Left ventricle myocardium inferior (tissue), 1 donor: ENCODE measurements at places on chromosomes 1 and 21. TPM values are rescaled to one million over a fixed set of nuclear protein-coding genes. Genes with fewer than 3 reads are reported as not detected.

DNA sequence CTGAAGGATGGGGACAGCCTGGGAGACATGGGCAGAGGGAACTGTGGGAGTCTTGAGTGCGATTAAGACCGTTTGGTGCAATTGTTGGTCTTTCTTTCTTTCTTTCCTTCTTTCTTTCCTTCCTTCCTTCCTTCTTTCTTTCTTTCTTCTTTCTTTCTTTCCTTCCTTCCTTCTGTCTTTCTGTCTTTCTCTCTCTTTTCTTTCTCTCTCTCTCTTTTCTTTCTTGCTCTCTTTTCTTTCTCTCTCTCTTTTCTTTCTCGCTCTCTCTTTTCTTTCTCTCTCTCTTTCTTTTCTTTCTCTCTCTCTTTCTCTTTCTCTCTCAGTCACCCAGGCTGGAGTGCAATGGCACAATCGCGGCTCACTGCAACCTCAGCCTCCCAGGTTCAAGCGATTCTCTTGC lies 2.9 kb upstream of the KLHDC9 start:
- H3K27me3 ChIP-seq = no peaks in the 10 kb centered on the region
- H3K27ac ChIP-seq = no peak overlapping the region
- H3K4me3 ChIP-seq = no peak overlapping the region
- peaks cover 36% of the 10 kb centered on the region for H3K4me1 ChIP-seq
- no peaks in the 10 kb centered on the region for H3K36me3 ChIP-seq
- DNase-seq = no peak

GRCh38 chr1:34681480-34682451 lies 73.1 kb upstream of the GJB5 start:
- H3K4me1 ChIP-seq = no peaks in the 10 kb centered on the region
- H3K27ac ChIP-seq = no peak overlapping the region
- H3K27me3 ChIP-seq = peaks cover 42% of the 10 kb centered on the region
- no peak overlapping the region for H3K4me3 ChIP-seq

GRCh38 chr1:11062965-11063401 lies 3.2 kb upstream of the SRM start:
- H3K27me3 ChIP-seq = no peaks in the 10 kb centered on the region
- peaks cover 34% of the 10 kb centered on the region for H3K36me3 ChIP-seq
- no peak overlapping the region for H3K27ac ChIP-seq
- no peak overlapping the region for H3K4me3 ChIP-seq
- peaks cover 30% of the 10 kb centered on the region for H3K4me1 ChIP-seq
- DNase-seq = no peak

GRCh38 chr1:62439652-62440371 lies 3.0 kb downstream of the USP1 start:
- H3K27me3 ChIP-seq = no peaks in the 10 kb centered on the region
- H3K36me3 ChIP-seq = peaks cover 38% of the 10 kb centered on the region
- H3K4me3 ChIP-seq = no peak overlapping the region
- DNase-seq = no peak
- H3K27ac ChIP-seq = no peak overlapping the region
- peaks cover 57% of the 10 kb centered on the region for H3K4me1 ChIP-seq

- H3K27me3 ChIP-seq = no peaks in the 10 kb centered on the region
- peaks cover 24% of the 10 kb centered on the region for H3K36me3 ChIP-seq
- H3K4me3 ChIP-seq = peak overlapping the region; percentile 87
- peaks cover 75% of the 10 kb centered on the region for H3K4me1 ChIP-seq
These were observed 1.2 kb upstream of the MKNK1 start for GRCh38 chr1:46605232-46605631.

DNA sequence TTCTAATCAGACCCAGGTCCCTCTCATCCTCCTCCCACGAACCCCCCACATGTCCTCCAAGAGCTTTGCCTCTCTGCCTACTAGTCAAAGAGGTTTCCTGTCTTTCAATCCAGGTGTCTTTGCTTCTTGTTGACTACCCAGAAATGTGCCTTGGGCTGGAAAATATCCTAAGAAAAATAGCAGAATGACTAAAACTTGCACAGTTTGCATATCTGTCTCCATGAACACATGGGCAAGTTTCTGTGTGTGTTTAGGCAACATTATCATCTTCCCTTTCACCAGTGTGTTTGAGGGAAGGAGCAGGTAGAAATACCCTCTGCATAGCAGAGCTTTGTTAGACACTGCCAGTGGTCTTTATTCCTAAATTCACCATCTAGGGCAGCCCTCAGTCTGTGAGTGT lies 1.5 kb downstream of the C1orf116 start:
- H3K27me3 ChIP-seq = peaks cover 5% of the 10 kb centered on the region
- no peaks in the 10 kb centered on the region for H3K36me3 ChIP-seq
- H3K4me3 ChIP-seq = no peak overlapping the region
- no peak for DNase-seq
- H3K4me1 ChIP-seq = peaks cover 37% of the 10 kb centered on the region

GRCh38 chr1:196403803-196404690 lies 204.2 kb downstream of the KCNT2 start:
- H3K36me3 ChIP-seq = no peaks in the 10 kb centered on the region
- no peaks in the 10 kb centered on the region for H3K27me3 ChIP-seq
- no peak overlapping the region for H3K4me3 ChIP-seq
- no peak for DNase-seq
- no peak overlapping the region for H3K27ac ChIP-seq

DNA sequence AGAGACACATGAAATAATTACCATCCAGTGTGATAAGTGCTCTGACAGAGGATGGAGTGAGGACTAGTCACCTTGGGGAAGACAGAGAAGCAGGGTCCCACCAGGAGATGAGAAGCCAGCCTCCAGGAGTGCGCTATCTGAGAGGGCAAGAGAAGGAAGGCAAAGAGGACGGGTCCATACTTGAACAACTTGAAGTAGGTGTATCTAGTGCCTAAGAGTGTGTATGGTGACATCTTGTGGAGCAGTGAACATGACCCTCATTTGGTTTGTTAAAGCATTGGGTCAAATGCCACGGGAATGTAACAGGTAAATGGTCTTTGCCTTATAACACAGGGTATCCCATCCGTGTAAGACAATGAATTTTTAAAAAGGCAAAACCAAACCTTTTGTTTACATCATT lies 39.8 kb downstream of the MRPL39 start:
- no peak for DNase-seq
- peaks cover under 1% of the 10 kb centered on the region for H3K4me1 ChIP-seq
- no peak overlapping the region for H3K4me3 ChIP-seq
- H3K36me3 ChIP-seq = peaks cover 28% of the 10 kb centered on the region
- no peak overlapping the region for H3K27ac ChIP-seq

DNA sequence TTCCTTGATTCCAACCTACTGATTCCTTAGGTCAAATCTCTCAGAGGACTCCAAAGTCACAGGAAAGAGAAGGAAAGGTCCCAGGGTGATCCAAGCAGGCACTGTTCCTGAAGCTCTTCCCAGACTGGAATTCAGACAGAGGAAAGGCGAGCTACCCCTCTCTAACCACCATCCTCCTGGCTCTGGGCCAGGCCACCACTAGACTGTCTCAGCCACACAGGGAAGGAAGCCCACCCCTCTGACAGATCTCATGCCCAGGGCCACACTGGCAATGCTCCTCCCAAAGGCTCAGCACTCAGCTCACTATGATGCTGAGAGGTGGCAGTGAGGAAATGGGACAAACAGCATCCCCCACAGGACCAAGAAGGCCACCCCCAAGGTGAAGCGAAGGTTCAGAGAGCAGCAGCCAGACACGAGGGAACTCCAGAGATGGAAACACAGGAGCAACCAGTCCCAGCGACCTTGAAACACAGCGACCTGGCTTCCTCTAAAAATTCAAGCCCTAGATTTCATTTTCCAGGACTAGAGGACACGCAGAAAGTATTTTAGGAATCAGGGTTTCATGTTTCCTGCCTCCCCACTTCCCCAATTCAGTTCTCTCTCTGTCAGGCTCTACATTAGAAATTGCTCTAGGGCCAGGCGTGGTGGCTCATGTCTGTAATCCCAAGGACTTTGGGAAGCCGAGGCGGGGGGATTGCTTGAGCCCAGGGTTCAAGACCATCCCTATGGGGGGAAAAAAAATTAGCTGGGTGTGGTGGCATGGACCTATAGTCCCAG lies 18.8 kb downstream of the PIK3C2B start:
- H3K27ac ChIP-seq = peak overlapping the region; percentile 71
- H3K4me3 ChIP-seq = no peak overlapping the region
- H3K36me3 ChIP-seq = no peaks in the 10 kb centered on the region
- DNase-seq = no peak

DNA sequence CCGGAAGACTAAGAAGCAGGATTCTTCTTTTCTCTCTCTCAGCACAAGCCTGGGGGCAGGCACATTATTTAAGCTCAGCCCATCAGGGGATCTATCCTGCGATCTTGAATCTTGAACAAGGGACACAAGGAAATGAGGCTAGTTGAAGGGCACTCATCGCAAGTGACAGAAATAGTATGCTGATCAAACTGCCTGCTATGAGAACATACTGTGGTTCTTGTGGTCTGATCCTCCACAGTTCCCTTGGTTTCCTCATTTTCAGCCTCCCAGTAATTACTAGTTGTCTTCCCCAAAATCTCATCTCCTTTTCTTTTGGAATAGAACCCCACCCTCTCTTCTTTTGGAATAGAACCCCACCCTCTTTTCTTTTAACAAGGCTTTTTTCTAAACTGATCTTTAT lies 6.5 kb downstream of the ANKRD45 start:
- no peaks in the 10 kb centered on the region for H3K4me1 ChIP-seq
- H3K27me3 ChIP-seq = no peaks in the 10 kb centered on the region
- DNase-seq = no peak
- H3K4me3 ChIP-seq = no peak overlapping the region
- no peak overlapping the region for H3K27ac ChIP-seq

DNA sequence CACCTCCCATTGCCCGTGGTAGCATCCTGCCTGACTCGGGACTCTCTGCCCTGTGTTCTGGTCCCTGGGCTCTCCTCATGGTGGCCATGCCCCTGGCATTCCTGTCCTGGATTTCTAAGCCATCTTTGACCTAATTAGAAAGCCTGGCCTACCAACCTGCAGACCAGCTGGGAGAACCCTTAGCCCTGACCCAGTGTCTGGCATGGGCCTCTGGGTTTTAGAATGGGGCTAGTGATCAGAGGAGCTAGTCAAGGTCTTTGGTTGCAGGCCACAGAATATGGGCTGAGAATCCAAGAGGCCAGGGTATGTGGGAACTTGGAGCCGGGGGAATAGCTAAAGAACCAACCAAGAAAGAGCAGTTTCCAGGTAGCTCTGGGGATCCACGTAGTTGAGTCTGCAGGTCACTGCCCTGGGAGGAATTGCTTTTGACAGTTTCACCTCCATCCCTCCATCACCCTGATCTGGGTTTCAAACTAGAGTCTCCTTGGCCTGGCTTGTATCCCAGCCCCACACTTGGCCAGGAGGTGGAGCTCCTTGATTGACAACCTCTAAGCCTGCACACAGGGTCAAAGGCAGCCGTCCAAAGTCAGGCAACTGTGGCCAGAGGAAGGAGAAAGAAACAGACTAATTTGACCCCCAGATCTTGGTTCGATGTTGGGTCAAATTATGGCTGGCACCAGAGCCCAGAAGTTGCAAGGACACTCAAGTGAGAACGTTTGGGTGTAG lies 54.7 kb upstream of the ABCG1 start:
- H3K4me1 ChIP-seq = peaks cover 3% of the 10 kb centered on the region
- peak; percentile 61 for DNase-seq
- H3K36me3 ChIP-seq = no peaks in the 10 kb centered on the region
- H3K4me3 ChIP-seq = no peak overlapping the region
- peaks cover 3% of the 10 kb centered on the region for H3K27me3 ChIP-seq

GRCh38 chr21:43634618-43635017 lies 24.7 kb downstream of the HSF2BP start:
- H3K27ac ChIP-seq = no peak overlapping the region
- H3K36me3 ChIP-seq = no peaks in the 10 kb centered on the region
- no peaks in the 10 kb centered on the region for H3K27me3 ChIP-seq
- no peak for DNase-seq

DNA sequence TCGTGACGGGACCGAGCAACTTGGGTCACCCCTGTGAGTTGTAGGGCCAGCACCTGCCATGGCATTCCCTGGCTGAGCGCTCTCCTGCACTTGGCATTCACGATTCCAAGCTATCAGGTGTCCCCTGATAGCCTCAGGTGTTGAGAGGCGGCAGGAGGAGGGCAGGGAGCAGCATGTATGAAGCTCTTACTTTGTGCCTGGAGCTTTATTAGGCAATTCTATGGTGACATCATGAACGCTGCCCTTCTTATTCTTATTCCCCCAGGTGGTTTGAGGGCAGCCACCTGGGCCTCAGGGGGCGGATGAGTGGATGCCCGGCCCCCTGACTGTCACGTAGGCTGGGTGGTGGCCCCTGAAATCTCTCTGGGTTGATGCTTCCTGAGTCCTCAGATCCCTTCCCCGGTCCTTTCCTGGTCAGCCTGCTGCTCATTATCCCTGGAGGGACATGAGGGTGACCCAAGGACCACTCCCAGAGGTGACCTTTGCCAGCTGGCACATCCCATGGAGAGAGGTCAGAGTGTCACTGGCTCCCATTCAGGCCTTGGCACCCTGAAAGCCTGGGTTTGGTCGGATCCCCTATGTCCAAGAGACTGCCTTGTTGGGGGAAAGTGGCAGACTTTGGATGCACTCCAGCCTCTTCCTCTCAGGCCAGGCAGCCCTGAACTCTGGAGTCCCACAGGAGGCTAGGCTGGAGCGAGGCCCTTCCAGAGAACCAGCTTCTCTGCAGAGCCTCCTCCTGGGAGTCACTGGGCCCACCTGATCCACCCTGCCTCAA lies 51.9 kb downstream of the SPSB1 start:
- no peaks in the 10 kb centered on the region for H3K27me3 ChIP-seq
- no peaks in the 10 kb centered on the region for H3K36me3 ChIP-seq
- peak overlapping the region; percentile 27 for H3K27ac ChIP-seq
- no peak overlapping the region for H3K4me3 ChIP-seq
- DNase-seq = no peak
- H3K4me1 ChIP-seq = peaks cover 39% of the 10 kb centered on the region

GRCh38 chr1:115771094-115771846 lies 2.8 kb upstream of the CASQ2 start:
- peak overlapping the region; percentile 69 for H3K27ac ChIP-seq
- peaks cover 24% of the 10 kb centered on the region for H3K4me1 ChIP-seq
- H3K36me3 ChIP-seq = no peaks in the 10 kb centered on the region
- H3K27me3 ChIP-seq = no peaks in the 10 kb centered on the region
- peak overlapping the region; percentile 41 for H3K4me3 ChIP-seq

The NBPF12 gene
- 2.5 TPM for total RNA-seq

The AGT gene
- 54.6 TPM for total RNA-seq

The GNAT2 gene
- total RNA-seq = not detected

The LINGO4 gene
- total RNA-seq = 0.77 TPM

The KRTAP19-1 gene
- total RNA-seq = not detected

The CAPZA1 gene
- 24.6 TPM for total RNA-seq

The TRABD2B gene
- 1.4 TPM for total RNA-seq
